ENCODE measurements at places on chromosomes 16 and 17.

DNA sequence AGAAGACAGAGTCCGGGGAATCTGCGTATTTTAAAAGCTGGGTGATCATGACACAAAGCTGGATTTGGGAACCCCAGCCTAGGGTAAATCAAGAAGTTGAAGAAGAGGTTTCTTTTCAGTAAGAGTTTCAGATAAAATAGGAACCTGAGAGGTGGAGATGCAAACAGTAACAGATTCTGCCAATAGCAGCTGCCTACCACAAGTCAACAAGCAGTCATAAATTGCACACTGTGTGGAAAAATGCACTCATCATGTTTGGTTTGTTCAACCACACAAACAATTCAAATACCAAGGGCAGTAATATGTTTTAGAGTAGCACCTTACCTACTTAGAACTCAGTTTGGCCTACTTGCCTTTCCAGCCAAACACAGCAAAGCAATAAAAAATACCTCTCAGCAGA is 14.0 kb downstream of the MYO1D start:
- no peak for DNase-seq

DNA sequence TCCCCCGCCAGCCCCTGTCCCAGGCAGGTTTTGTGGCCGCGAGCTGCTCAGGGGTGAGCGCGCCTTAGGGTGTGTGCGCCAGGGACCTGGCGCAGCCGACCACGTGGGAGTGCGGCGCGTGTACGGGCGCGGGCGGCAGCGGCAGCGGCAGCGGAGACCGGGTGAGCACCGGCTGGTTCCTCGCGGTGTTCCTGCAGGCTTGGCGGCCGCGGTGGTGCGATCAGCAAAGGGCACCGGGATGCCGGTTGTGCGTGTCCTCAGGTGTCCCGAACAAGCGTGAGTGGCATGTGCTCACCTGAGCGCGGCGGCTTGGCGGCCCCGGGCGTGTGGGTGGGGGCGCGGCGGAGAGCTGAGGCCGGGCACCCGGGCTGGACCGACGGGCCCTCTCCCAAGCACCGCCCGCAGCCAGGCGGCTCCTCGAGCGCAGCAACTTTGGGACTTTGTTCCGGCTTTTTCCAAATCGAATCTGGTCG is 381 bp upstream of the HSD11B2 start:
- peak; percentile 14 for DNase-seq

- peak; percentile 29 for DNase-seq
Measured at GRCh38 chr16:86846136-86846535, 267.8 kb downstream of the FOXL1 start.

- no peak for DNase-seq
Measured at GRCh38 chr17:81899514-81900166, 2.4 kb upstream of the NPB start.

- no peak for DNase-seq
Measured at GRCh38 chr16:48555597-48556242, 54.3 kb downstream of the N4BP1 start.

GRCh38 chr16:87534030-87534653 is 41.3 kb upstream of the ZCCHC14 start:
- DNase-seq, result no peak

- DNase-seq, result no peak
Measured at GRCh38 chr16:59249011-59249410, 514.9 kb upstream of the GOT2 start.

DNA sequence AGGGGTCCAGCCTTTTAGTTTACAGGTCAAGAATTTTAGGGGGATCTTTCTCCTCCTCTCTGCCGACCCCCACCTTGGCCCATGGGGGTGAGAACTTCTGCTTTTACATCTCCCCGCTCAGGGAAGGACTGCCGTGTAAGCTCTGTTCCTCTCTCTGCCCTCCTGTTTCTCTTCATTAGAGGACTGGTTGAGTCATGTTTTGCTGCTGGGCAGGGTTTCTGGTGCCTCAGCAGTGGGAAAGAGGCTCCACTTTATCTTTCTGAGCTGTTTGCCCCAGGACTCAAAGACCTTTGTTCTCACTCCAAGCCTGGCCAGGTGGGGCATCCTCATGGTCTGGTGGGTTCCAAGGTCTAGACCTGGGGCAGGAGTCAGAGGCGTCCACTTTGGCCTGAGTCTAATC is 93.0 kb downstream of the UTP18 start:
- no peak for DNase-seq

GRCh38 chr17:39573447-39574298 is 34.0 kb downstream of the NEUROD2 start:
- DNase-seq, result peak; percentile 49

DNA sequence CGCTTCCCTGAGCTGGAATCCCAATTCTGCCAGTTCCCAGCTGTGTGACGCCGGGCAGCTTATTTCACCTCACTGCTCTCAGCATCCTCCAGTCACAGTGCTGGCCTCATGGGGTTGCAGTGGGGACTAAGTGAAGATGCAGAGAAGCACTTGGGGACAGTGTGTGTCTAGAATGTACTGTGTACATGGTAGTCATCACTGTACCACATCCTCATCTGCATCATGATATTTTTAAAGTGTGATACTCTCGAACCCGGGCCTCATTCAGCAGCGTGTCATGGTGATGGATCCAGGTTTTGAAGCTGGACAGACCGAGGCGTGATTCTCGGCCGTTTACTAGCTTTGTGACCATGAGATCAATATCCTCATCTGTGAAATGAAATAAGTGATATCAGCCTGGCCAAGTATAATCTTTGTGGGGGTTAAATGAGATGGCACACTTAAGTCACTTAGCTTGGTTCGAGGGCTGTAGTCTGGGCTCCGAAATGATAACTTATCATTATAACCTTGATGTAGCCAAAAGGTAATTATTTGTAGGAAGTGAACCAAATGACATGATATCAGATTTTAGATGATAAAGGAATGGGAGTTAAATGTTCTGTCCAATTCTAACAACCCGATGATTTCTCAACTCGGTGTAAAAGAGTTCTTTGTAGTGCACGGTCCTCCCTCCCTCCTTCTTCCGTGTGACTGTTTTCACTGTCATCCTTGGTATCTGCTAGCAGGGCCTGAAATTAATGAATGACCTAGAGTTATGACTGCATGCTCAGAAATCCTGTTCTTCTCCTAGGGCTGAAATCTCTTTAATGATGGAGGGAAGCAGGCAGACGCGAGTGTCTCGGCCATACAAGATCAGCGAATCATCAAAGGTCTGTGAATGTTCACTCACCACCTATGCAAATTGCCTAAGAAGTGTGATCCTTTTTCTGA is 2.0 kb downstream of the KLHL36 start:
- DNase-seq, result no peak

DNA sequence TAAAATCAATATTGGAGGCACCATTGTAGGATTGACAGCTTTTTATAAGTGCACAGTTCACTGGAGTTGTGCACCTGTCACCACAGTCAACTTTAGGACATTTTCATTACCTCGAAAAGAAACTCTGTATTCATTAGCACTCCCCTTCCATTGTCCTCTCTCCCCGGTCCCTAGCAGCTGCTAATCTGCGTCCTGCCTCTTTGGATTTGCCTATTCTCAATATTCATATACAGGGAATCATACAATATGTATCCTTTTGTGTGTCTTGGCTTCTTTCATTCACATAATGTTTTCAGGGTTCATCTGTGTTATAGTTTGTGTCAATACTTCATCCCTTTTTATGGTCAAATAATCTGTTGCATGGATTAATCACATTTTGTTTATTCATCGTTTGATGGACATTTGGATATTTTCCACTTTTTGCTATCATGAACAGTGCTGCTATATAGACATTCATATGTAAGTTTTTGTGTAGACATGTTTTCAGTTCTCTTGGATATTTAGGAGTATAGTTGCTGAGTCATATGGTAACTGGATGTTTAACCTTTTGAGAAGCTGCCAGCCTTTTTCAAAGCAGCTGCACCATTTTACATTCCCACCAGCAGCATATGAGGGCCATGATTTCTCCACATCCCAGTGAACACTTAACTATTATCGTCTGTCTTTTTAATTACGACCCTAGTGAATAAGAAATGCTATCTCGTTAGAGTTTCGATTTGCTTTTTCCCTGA is 9.8 kb downstream of the DNAJA3 start:
- no peak for DNase-seq

DNA sequence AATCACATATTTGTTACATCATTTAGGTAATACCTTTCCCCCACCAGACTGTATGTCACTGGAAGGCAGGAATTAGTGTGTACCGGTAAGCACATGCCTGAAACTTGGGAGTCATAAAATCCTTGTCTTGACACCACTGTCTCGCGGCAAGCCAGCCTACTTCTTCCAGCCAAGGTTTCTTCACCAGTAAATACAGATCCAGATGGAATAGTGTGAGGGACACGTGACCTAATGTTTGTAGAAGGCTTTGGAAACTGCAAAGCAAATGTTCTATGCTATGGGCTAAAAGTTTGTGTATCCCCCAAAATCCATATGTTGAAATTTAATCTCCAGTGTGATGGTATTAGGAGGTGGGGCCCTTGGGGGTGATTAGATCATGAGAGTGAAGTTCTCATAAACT is 126.1 kb downstream of the HS3ST4 start:
- DNase-seq, result no peak

DNA sequence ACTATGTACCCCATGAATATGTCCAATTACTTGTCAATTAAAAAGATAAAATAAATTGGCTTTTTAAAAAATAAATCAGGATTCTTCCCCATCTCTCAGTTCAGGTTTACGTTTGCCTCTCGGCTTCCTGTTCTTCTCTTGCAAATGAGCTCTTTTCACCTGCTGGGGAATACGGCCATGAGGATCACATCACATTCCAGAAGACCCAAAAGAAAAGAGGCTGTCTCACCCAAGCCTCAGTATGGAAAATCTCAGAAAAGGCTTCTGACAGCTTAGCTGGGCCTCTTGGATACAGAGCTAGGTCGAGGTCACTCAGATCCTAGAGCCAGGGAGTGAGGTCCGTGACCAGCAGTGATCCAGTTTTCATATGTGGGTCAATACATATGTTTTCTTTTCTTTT is 171.2 kb upstream of the SDK2 start:
- DNase-seq, result no peak

DNA sequence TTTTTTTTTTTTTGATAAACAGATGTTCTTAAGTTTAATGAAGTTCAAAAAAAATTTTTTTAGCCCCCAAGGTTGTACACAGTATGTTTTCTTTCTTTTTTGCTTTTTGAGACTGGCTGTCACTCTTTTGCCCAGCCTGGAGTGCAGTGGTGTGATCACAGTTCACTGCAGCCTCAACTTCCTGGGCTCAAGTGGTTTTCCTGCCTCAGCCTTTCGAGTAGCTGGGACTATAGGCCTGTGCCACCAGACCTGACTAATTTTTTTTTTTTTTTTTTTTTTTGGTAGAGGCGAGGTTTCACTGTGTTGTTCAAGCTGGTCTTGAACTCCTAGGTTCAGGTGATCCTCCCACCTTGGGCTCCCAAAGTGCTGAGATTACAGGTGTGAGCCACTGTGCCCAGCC is 12.8 kb downstream of the ITGAE start:
- DNase-seq, result no peak

GRCh38 chr17:37604556-37604955 is 4.7 kb downstream of the SYNRG start:
- DNase-seq, result no peak

DNA sequence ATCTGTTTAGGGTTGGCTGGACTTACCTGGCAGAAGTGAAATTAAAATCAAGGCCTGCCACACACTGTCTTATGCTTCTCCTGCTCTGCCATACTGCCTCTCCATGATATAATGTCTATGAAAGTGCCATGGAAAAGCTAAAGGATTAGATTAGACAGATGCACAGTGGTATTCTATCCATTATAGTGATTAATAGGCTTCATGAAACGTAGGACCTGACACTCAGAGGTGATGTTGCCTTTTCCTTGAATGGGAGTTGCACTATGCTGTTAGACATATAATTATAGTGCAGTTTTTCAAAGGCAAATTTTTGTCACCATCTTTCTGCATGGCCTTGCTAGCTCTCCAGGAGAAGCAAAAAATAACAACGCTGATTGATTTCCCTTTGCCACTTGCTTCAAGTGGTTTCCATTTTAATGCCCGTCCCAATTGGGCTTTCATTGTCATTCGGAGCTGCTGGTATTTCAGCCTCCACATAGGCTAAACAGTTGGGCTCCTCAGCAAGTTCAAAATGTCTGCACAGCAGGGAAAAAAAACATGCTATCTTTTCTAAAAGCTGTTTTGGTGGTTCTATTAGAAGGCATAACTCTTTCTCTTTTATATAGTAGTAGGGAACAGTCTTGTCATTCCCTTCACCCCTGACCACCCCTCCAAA is 502.8 kb upstream of the GOT2 start:
- no peak for DNase-seq

DNA sequence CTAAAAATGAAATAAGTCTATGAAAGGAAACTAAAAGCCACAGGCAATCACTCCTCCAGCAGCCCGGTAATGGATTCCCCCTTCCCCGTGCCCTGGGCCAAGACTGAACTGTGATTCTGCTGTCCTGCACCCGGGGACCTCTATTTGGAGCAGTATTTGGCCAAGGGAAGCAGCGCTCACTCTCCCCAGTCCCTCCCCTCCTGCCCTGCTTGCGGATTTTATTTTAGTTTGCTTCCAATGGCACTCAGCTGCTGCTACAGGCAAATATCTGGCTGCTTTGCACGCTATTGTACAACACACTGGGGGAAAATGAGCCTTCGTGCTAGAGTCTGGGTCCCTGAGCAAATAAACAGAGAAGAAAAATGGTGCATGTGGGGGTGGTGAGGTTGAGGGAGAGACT is 975.7 kb upstream of the RBFOX1 start:
- DNase-seq, result no peak

GRCh38 chr16:31521368-31521767 is 6.3 kb upstream of the AHSP start:
- no peak for DNase-seq

GRCh38 chr17:55690105-55690508 is 32.6 kb downstream of the TMEM100 start:
- no peak for DNase-seq
